ENCODE measurements at places on chromosomes 4 and X.

DNA sequence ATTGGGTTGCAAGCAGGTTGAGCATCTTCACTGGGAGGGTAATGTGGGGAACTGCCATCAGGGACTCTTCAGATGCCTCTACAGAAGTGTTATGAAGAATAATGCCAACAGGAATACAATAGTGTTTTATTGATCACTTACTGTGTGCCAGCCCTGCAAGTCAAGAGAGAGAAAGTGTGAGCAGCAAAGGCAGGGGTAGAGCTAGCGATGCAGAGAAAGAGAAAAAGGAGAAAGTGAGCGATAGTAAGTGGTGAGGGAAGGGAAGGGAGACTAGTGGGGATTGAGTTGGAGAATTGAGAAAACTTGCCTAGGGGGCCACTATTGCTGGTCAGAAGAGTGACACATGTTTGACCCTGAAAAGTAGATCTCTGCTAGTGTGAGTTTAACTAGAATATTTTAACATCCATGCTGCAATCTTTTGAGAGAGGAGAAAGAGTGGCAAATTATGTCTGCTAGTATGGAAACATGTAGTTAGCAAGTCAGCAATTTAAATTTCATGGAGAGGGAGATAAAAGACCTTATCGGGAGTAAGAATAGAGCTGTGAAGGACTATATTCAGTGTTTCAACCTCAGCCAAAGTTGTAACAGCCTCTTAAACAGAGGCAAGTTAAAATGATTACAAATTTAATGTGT, 12.2 kb downstream of the AFF1 start:
- DNase-seq, result no peak

- DNase-seq, result no peak
These were observed 559 bp upstream of the FAM47E start for GRCh38 chr4:76250962-76251361.

- no peak for DNase-seq
These were observed 502.3 kb upstream of the DIAPH2 start for GRCh38 chrX:96182366-96182765.

DNA sequence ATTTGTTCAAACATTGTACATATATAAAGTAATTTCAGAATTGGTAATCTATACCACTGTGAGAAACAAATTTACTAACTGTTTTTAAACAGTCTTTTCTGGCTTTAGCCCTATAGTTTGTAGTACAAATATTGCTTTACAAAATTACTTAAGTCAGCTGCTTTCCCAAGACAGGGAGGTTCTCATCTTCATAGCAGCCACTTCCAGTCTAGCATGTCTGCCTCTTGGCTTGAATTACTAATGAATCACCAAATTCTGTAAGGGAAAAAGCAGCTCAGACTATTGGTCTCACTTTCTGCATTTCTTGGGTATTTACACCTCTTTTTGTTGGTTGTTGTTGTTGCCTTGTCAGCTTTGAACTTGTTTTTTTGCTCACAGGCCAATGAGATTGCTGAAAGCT, 187.2 kb downstream of the NPFFR2 start:
- no peak for DNase-seq

GRCh38 chrX:38539748-38540147, 21.6 kb upstream of the TSPAN7 start:
- DNase-seq, result no peak

- no peak for DNase-seq
These were observed 593.7 kb upstream of the HS3ST1 start for GRCh38 chr4:12022409-12022808.

DNA sequence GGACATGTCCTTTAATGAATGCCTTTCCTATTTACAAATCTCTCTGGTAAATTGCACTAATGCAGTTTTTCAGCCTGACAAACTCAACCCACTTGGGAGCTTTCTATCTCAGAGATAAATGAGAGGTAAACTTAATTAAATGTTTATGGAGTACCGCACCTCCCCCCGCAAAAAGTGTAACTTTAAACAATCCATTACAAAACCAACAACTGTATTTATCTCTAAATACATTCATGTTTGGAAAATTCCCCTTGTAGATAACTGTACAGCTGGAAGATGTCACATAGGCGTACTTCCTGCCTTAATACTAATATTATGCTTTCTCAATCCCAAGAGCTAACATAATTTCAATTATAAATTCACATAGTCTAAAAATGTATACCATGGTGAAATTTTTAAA, 215.5 kb downstream of the LDB2 start:
- no peak for DNase-seq

DNA sequence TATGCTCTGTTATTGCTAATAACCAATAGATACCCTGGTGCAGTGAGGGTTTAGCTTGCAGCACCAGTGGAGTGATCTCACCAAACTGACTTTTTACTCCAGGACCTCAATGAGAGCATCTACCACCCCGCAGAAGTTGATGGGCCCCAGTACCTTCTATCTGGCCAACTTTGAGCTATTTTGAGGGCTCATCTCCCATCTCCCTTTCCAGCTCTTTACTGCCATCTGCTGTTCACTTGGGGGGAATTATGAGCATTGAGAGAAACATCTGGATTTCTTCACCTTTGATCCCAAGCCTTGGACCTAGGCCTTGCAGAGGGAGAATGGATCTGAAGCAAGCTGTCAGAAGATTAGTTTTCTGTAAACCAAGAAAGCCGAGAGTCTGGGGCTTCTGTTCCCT, 143.6 kb downstream of the TMEM164 start:
- DNase-seq, result no peak

- DNase-seq, result no peak
These were observed 546.9 kb downstream of the BCOR start for GRCh38 chrX:39550795-39551361.
